ENCODE measurements at places on chromosomes 3 and 15. TPM values are rescaled to one million over a fixed set of nuclear protein-coding genes. Genes with fewer than 3 reads are reported as not detected.
A peak's percentile ranks its signal among the peaks of the same experiment; 100 is the strongest.

- no peak for DNase-seq
Observed at GRCh38 chr15:98967916-98968315, 39.7 kb downstream of the PGPEP1L start.

- DNase-seq, result peak; percentile 18
Observed at GRCh38 chr15:55917881-55918296, 75.5 kb downstream of the NEDD4 start.

SEMA5B gene
- 10.1 TPM for total RNA-seq

DNA sequence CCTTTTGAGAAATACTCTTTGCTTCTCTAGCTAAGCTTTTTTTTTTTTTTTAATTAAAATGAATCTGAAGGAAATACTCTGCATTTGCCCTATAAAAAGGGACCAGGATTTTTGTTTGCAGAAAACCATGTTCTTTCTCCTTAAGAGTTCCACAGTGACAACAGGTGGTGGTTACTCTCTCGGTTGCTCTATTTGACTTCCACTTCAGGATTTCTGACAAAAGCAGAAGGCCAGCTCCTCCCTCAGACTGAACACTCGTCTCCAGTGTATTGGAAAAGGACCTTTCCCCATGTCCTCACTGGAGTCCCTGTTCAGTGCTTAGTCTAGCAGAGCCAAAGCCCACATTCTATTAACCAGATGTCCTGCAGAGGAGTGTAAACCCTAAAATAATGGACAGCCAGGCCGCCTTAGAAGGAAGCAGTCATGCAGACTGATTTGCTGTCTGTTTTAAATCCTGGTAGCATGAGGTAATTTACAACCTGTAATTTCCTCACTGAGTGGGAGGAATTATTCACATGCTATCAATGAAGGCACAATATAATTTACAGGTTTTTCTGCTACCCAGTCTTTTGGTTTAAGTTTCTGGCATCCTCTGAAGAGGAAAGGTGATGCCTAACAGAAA, 599.3 kb downstream of the PYDC2 start:
- DNase-seq, result peak; percentile 86

GRK7 gene
- total RNA-seq, result not detected

SLCO2A1 gene
- 0.09 TPM for total RNA-seq

DNA sequence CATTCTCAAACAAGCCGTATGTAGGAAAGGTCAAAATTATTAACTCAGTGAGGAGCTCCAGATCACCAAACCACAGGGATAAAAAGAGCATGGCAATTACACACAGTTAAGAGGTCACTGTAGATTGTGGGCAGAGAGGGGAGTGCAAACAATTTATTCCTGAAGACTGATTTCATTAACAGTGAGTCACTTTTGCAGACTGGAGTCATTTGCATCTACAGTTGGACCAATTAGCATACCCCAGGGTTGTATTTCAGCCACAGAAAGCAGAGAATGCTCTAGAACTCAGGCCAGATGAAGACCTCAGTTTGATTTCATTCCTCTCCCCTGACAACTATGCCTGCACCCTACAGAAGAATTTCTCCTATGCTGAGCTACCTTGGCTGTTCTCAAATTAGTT, 40.1 kb downstream of the SETMAR start:
- DNase-seq, result no peak

- DNase-seq, result peak; percentile 92
Observed at GRCh38 chr3:194141415-194142155, 5.6 kb downstream of the HES1 start.

SOX14 gene
- not detected for total RNA-seq

C3orf18 gene
- 15.6 TPM for total RNA-seq

EPHA3 gene
- total RNA-seq, result 0.36 TPM
